ENCODE measurements at places on chromosomes 11 and 22. TPM values are rescaled to one million over a fixed set of nuclear protein-coding genes. Genes with fewer than 3 reads are reported as not detected.

PGA5 gene
- total RNA-seq, result not detected

TMEM191B gene
- total RNA-seq, result 1.3 TPM

CADM1 gene
- total RNA-seq, result 2.5 TPM

DCUN1D5 gene
- total RNA-seq, result 32.6 TPM

SLC5A1 gene
- total RNA-seq, result not detected

SH3BP1 gene
- 162 TPM for total RNA-seq

SERHL2 gene
- 0.55 TPM for total RNA-seq

OR8D4 gene
- not detected for total RNA-seq

POLA2 gene
- total RNA-seq, result 51.1 TPM

HBB gene
- total RNA-seq, result not detected
